GM20000 (cell line): ENCODE measurements at places on chromosomes 13 and 19.

DNA sequence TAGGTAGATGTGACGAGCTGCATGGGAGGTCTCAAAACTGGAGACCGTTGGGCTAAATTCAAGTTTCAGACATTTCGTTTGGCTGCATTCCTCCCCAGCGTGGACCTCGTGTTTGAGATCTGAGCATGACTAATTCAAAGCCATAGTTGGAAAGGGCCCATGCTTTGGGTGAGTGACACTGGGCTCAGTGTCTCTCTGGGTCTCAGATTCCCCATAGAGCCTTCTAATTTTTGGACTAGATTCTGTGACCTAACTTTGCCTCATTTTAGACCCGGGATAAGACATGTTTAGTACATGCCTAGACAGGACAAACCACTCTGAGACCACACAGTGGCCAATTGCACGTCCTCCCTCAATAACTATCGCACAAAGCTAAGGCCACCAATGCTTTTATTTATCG lies 16.6 kb downstream of the CKM start:
- no peak for DNase-seq

DNA sequence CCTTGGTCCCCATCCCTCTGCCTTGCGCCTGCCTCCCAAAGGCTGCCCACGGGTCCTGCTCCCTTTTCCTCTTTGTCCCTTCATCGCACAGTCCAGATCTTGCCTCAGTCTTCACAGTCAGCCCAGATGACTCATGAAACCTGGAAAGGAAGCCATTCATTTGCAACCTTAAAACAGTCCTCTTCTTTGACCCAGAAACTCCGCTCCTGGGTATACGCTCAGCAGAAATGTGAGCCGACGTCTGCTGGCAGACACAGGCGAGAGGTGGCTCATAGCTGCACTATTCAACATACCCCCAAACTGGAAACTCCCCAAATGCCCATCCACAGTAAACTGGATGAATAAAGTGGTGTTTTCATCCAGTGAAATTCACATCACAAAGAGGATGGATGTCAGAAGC lies 13.6 kb upstream of the PEPD start:
- DNase-seq, result no peak

- DNase-seq, result peak; percentile 84
These were observed at the start of gene NFIC for GRCh38 chr19:3365836-3366752. Gene NFIC (plus strand): TSS chr19:3366583. CDS start chr19:3366637, 54 bp downstream.

GRCh38 chr13:49569993-49570689 lies 15.2 kb downstream of the RCBTB1 start:
- DNase-seq, result peak; percentile 53

DNA sequence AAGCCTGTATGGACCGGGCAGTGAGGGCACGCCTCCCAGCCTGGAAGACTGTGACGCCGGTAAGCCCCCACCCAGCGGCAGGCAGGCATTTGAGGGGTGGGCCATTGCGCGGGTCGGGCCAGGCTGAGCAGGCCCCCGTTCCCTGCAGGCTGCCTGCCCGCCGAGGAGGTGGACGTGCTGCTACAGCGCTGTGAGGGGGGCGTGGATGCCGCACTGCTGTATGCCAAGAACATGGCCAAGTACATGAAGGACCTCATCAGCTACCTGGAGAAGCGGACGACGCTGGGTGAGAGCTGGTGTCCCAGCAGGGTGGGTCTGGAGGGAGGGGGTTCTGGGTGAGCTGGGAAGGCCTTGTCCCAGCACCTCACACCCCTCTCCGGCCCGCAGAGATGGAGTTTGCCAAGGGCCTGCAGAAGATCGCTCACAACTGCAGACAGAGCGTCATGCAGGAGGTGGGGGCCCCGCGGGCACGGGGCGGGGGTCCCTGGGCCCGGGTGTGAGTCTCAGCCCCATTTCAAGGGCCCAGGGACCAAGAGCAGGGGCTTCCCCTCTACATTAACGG lies 7.1 kb downstream of the ARHGAP45 start:
- DNase-seq, result no peak

GRCh38 chr13:75161804-75162203 lies 320.2 kb downstream of the TBC1D4 start:
- DNase-seq, result no peak

DNA sequence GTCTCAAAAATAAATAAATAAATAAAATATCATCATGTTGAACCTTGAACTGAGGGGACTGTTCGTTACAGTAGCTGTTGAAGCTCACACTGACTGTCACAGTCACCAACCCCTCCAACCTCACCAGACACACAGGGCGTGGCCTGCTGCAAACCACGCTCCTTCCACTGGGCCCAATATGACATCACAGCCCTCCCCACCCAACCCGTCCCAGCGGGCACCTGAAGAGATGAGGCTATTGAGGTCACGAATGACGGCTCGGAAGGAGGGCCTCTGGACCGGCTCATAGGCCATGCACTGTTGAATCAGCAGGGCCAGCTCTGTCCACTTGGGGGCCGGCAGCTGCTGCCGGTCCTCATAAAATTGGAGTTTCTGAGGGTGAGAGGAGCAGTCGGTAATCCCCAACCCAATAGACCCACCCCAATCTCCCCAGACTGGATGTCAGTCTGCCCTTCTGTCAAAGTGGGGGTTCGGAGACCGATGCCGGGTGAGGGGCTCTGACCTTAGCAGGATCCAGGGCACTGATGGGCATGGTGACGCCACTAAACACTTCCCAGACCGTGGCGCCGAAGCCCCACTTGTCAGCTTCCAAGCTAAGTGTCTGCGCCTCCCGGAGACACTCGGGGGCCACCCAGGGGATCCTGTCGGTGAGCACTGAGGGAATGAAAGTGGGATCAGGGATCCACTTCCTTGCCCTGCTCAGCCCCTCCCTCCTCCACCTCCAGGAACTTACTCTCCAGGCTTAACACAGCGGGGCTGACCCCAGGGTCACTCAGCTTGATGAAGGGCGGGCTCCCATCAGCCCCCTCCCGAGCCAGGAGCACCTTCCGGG lies 13.2 kb downstream of the JAK3 start:
- DNase-seq, result no peak

GRCh38 chr13:95438297-95438696 lies 114.2 kb upstream of the CLDN10 start:
- DNase-seq, result no peak

DNA sequence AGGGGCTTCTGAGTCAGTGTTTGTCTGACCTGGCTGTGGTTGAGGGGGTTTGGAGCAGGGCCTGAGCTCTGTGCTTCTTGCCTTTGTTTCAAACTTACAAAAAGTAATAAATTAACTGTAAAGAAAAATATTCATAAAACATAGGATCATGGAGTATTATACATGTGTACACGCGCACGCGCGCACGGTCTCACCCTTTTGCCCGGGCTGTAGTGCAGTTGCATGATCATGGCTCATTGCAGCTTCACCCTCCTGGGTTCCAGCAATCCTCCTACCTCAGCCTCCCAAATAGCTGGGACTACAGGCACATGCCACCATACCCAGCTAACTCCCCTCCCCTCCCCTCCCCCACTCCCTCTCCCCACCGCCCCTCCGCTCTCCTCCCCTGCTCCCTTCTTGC lies 23.5 kb downstream of the TDRD12 start:
- no peak for DNase-seq

- DNase-seq, result no peak
These were observed 194.8 kb downstream of the DCLK1 start for GRCh38 chr13:35936246-35936978.

- DNase-seq, result no peak
These were observed 334.8 kb downstream of the SLC7A1 start for GRCh38 chr13:29260684-29261083.

- DNase-seq, result peak; percentile 46
These were observed 536 bp downstream of the FAM32A start for GRCh38 chr19:16185768-16186123.

DNA sequence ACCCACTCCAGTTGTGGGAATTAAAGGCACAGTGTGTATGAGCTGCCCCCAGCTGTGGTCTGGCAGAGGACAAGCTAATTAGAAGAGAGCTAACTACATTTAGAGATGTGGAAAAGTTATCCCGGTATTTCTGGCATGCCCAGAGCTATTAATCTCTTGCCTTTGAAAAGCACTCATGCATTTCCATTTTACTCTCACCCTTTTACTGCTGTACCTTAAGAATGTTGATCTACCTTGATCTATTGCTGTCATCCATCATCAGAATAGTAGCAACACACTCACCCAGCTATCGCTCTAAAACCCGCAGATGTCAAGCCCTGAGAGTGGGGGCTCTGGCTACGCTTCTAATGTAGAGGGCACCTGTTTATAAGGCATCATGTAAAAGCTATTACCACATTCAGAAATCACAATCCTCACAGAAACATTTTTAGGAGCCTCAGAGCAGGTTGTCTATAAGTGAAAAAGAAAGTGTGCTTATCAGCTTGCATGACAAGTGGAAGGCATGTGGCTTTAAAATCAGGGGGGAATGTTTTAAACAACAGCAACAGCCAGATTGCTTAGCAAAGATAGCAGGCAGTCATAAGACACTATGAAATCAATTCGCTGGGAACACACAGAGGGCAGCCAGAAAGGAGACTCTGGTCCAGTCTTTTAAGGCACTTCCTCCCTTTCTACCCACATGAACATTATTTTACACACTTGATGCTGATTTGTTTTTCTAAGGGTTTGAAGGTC lies 224.2 kb upstream of the IRS2 start:
- DNase-seq, result no peak

- DNase-seq, result no peak
These were observed 893 bp upstream of the PLIN3 start for GRCh38 chr19:4868286-4868834.

GRCh38 chr13:113900646-113901045 lies 36.8 kb upstream of the GAS6 start:
- DNase-seq, result no peak

DNA sequence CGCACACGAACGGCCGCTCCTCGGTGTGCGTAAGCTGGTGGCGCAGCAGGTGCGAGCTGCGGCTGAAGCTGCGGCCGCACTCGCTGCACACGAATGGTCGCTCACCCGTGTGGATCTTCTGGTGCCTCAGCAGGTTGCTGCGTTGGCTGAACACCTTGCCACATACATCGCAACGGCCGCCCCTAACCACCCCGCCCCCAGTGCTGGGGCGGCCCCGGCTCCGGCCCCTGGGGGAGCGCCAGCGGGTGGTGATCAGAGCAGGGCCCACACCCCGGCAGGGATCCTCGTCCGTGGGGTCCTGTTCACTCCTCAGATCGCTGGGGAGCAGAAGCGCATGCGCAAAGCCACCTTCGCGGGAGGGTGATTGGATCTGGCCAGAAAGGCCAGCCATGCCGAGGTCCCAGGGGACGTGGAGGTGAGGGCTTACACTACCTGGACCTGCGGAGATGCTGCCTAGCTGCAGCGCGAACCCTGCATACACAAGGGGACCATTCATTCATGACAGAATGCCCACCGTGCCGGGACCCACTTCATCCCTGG lies 4.7 kb upstream of the UBE2M start:
- DNase-seq, result peak; percentile 74

- no peak for DNase-seq
These were observed 72.1 kb upstream of the SLC15A1 start for GRCh38 chr13:98824376-98825160.

- DNase-seq, result no peak
These were observed 184.7 kb downstream of the PCCA start for GRCh38 chr13:100273552-100273951.

- no peak for DNase-seq
These were observed 210.1 kb downstream of the TBC1D4 start for GRCh38 chr13:75271846-75272245.

DNA sequence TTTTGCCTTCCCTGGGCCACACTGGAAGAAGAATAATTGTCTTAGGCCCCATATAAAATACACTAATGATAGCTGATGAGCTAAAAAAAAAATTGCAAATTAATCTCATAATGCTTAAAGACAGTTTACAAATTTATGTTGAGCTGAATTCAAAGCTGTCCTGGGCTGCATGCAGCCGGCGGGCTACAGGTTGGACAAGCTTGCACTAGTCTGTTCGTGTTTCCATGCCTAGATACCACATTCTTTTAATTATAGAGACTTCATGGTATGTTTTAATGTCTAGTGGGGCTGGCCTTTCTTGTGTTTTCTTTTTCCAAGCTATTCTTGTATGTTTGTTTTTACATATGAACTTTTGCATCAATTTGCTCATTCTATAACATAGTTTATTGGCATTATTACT lies 90.6 kb downstream of the SGCG start:
- DNase-seq, result no peak

DNA sequence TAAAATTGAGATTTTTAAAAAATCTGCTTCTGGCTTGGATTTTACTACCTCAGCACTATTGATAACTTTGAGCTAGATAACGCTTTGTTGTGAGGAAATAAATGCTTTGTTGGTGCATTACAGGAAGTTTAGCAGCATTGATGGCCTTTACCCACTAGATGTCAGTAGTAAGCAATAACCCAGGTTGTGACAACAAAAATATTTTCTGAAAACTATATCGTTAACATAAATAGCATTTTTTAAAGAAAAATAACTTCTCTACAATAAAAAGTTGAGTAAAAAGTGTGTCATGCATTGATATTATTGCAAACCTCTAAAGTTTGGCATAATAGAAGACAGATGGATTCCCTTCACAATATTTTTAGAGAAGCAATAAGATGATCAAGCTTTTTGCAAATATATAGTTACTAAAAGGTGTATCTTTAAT lies 1246.5 kb downstream of the UQCRFS1 start:
- DNase-seq, result no peak

GRCh38 chr19:49755956-49756355 lies 7.2 kb downstream of the TSKS start:
- DNase-seq, result no peak

DNA sequence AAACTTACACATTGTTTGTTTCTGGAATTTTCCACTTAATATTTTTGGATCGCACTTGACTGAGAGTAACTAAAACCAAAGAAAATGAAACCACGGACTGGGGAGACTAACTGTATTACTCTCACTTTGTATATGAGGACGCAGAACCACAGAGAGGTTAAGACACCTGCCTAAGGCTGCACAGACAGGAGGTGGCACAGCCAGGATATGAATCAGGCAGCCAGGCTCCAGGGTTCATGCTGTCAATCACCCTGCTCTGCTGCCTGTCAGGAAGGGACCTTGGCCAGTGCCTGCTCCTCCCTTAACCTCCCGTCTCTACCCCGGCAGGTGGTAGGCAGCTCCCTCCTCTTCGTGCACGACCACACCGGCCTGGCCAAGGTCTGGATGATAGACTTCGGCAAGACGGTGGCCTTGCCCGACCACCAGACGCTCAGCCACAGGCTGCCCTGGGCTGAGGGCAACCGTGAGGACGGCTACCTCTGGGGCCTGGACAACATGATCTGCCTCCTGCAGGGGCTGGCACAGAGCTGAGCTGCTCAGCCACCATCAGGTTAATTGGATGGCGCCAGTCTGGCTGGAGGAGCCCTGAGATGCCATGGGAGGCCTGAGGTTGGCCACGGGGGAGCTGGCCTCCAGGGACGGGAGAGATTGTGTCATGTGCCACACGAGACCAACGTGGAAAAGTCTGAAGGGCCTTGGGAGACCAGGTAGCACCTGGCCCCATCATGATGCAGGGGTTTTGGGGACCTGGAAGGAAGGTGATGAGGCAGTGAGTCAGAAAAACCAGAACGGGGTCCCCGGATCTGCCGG lies 11.0 kb downstream of the ACTMAP start:
- no peak for DNase-seq
